IMR-90 (cell line): ENCODE measurements at places on chromosomes 1 and 21.

DNA sequence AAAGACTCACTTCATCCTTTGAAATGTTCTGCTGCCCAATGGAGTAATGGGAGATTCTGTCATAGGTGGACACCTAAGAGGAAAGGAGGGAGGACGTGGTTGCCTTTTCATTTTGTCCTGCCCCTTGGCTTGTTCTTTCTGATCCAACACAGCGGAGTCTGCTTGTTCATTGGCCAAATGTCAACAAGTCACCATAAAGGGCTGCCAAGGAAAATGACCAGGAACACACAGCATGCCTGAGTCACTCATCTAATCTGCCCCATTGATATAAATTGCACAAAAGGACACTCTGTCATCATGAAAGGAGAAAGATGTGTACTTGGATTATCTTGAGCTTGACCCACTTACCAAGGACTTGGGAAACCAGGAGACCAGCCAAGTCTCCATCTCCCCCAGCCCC is 422.9 kb downstream of the SETD4 start:
- peak; percentile 61 for DNase-seq

- no peak for DNase-seq
Measured at GRCh38 chr1:24483441-24483840, 19.2 kb upstream of the RCAN3 start.

GRCh38 chr1:114314098-114314497 is 160.4 kb upstream of the SYT6 start:
- DNase-seq = peak; percentile 55

GRCh38 chr1:168335500-168335899 is 54.8 kb downstream of the TBX19 start:
- DNase-seq = no peak

DNA sequence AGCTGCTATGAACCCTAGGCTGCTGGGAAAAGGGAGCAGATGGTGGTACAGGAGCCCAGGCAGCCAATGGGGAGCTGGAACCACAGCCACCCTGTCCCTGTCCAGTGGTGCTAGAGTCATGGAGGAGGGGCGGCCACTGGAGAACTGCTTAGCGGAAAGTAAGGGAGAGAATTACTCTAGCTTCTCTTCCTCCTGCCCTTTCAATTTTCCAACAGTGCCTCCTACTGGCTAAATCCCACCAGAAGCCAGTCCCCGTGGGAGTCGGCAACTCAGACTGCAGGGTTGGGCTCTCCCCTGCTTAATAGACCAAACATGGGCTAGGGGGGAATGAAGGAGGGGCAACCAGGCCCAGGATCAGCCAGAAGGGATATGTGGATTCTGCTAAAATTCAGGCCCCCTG is 154.5 kb downstream of the ACTL8 start:
- DNase-seq = peak; percentile 24

DNA sequence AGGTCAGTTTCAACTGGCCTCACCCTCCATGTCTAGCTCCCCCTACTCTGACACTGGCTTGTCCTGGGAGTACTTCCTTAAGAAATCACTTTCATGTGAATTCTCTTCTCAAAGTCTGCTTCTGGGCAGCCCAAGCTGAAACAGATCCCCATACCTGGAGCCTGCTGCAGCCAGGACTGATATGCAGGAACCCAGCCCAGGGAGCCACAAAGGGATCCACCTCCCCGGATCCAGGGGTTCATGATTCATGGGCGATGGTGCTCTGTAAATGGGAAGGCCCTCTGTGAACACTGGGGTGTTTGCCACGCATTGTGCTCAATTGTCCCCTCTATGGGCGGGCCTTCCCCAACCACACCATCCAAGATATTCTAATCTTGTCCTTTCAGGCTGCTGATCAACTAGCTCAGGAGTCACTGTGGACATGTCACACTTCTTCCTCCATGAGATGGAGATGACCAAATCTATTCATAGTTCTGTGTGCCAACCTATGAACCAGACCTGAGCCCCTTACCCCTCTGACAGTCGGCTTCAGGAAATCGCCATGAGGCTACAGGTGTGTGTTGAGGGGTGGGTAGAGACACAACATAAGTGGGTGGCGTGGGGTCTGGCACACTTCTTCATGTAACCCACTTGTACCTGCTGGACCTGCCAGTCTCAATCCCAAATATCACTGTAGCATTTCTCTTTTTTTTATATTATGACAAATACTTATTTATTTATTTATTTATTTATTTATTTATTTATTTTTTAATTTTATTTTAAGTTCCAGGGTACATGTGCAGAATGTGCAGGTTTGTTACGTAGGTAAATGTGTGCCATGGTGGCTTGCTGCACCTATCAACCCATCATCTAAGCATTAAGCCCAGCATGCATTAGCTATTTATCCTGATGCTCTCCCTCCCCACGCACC is 41.8 kb downstream of the RUNX3 start:
- DNase-seq = no peak

DNA sequence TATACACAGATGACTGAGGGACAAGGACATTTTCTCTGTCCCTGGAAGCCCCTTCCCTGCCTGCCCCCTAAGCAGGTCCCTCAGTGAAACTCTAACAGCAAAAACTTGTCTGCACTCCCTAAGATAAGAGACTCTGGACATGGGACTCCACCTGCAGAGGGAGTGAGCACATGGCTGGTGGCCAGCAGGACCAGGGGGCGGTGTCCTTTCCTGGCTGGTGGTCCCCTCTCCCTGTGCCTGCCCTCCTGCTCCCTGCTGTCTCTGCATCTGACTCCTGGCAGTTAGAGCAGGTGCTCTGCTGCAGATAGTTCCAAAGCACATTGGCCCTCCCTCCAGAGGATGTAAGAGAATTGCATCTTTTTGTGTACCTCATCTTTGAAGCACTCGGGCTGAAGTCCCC is 215.5 kb downstream of the GRIK3 start:
- DNase-seq = no peak

GRCh38 chr1:24413350-24414163 is at the start of gene STPG1:
Gene STPG1 (minus strand): TSS chr1:24413782. CDS start chr1:24401388, 12,394 bp downstream.
- peak; percentile 77 for DNase-seq

DNA sequence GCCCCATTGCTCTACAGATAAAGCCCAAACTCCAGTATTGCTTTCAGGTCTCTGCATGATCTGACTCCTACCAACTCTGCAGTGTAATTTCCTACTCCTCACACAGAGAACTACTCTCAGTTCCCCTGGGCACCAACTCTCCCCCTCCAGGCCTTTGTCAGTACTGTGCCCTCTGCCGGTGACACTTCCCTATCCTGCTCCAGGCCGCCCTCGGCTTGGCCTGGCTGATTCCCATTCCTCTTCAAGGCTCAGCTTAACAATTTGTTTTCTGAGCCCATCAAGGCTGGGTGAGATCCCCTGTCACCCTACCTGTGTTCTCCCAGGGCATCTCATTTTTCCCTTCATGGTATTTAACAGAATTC is 2.6 kb downstream of the SLAMF8 start:
- no peak for DNase-seq

GRCh38 chr1:205593532-205593931 is 38.3 kb downstream of the ELK4 start:
- DNase-seq = no peak

DNA sequence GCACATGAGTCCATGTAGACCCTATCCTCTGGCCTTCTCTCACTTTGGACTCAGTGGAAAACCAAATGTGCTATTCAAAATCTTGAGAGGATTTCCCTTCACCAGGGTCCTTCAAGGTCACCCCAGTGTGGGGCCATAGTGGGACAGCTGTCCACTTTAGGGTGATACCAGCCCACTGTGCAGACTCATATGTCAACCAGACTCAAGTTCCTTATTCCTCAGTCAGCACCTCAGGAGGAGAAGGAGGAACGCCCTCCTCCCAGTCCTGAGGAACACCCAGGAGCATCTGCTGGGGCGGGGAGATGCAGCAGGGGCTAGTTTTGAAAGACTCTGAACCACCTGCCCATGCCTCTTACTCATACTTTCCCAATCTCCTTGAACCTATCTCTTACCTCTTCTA is 340.9 kb downstream of the MATN1 start:
- DNase-seq = no peak

DNA sequence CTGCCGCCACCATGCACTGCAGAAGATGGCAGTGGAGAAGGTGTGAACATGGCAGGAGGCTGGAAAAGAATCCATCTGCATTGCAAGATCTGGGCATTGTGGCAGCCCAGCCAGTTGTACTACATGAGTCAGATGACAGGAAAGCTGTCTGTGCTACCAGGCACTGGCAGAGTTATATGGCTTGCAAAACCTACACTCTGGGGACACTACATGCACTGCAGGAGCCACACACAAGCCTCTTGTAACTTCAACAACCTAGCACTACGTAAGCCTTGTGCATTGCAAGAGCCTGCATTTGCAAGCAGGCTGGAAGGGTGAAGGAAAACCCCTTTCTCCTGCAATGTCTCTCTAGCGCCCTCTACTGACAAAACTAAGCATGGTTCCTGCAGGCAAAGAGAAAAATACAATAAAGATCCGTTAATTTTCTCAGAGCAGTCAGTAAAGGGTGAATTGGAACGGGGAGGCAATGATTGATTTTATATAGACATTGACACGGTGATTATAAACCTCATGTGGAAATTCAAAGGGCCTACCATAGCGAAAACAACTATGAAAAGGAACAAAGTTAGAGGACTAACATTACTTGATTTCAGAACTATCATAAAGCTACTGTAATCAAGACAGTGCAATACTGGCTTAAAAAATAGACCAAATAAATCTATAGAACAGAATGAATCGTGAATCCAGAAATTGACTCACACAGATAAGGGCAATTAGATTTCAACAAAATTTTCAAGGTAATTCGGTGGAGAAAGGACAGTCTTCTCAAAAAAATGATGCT is 26.2 kb upstream of the DYNLT5 start:
- peak; percentile 81 for DNase-seq

- no peak for DNase-seq
Measured at GRCh38 chr1:230355128-230355527, 71.0 kb downstream of the PGBD5 start.

DNA sequence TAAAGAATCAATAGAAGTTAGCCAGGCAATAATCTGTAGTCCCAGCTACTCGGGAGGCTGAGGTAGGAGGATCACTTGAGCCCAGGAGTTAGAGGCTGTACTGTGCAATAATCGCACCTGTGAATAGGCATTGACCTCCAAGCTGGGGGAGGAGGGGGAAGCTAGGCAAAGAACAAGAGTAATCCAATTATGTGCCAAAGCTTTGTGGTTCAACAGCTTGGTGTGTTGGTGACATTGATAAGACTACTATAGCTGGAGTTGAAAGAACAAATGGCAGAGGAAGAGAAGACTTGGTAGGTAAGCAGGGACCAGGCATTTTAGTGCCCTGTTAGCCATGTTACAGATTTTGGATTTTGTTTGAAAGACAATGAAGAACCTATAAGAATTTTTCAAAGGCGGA is 2.1 kb upstream of the TMCO2 start:
- no peak for DNase-seq

GRCh38 chr1:3884966-3885365 is 15.1 kb downstream of the C1orf174 start:
- DNase-seq = no peak

- DNase-seq = no peak
Measured at GRCh38 chr1:244326757-244327156, 125.0 kb downstream of the ADSS2 start.
